Non-pigmented ciliary epithelial cell (primary cell): ENCODE measurements at places on chromosomes 3 and 15.

- no peak for DNase-seq
Measured at GRCh38 chr15:82306791-82307713, 42.2 kb downstream of the GOLGA6L10 start.

DNA sequence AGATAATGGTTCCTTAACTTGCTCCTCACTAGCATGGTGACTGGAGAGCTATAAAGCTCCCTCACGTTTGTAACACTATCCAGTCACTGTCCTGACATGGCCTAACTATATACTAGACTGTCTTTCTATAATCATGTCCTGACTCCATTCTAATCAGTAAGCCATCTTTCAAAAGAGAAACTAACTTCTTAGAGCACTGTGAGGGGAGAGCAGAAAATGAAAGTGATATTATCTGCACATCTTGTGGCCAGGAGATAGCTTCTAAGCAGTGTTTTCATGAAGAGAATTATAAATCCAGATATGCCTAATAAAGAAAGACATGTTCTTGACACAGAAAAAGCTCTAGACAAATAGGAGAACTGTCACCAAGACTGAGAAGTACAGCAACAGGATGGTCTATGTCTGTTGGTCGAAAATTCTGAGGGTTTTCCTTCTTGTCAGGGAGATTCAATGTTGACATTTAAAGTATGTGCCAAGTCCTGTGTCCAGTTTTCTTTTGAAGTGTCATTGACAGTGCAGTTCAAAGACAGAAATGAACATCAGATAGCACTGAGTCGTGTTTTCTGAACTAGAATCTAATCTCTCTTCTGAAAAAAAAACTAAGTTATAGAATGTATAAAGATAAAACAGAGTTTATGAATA is 230.6 kb upstream of the PEX5L start:
- no peak for DNase-seq

- no peak for DNase-seq
Measured at GRCh38 chr15:65032801-65033537, 3.5 kb upstream of the MTFMT start.

- DNase-seq, result no peak
Measured at GRCh38 chr3:12918231-12918630, 76.9 kb upstream of the RPL32 start.

DNA sequence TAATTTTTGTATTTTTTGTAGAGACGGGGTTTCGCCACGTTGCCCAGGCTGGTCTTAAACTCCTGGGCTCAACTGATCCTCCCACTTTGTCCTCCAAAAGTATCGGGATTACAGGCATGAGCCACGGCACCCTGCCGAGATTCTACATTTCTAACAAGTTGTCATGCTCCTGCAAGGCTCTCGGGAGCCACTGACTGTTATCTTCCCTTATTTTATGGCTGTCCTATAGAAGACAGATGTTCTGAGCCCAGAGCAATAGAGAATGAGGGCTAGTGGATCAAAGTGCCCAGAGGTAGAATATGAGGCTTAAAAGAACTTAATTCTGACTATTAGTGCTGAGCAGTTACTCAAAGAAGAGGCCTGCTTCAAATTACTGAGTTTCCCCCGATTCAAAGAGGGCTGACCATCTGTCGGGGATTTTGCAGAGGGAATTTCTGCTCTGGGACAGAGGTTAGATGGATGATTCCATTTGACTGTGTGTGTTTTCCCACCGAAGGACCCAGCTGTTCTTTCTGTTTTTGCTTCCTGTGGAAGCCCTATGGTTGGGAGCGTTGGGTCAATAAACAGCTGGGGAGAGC is 39.5 kb downstream of the ITPR1 start:
- DNase-seq, result no peak

GRCh38 chr3:170056710-170057454 is 19.1 kb downstream of the GPR160 start:
- DNase-seq, result no peak

DNA sequence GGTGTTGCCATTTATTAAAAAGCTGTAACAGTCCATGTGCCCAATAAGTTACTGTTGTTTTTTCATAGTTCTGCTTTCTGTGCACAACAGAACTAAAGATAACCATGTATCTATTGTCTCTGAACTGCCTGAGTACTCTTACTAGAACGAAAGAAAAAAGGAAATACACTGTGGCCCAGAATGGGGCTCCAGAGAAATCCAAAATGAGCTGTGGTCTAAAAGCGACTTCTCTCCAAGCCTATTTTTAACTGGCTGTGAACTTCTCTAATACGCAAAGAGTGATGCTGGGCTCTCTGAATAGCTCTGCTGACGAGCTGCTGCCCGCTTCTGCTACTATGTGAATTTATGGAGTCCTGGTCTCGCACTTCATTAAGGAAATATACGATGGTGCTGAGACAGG is 56.2 kb upstream of the LPP start:
- no peak for DNase-seq

GRCh38 chr15:57290187-57290586 is 86.1 kb upstream of the CGNL1 start:
- DNase-seq, result no peak

DNA sequence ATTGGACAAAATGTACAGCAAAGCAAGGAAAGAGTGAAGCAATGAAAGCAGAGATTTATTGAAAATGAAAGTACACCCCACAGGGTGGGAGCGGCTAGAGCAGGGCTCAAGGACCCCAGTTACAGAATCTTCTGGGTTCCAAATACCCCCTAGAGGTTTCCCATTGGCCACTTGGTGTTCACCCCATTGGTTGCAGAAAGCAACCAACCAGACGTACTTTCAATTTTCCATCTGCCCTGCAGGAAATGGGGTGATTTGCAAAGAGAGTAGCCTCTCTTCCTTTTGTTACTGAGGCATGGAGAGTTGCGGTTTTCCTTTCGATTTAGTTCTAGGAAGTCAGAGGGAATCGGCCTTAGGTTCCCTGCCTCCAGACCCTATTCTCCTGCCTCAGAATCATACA is 2.4 kb downstream of the PML start:
- DNase-seq, result no peak

DNA sequence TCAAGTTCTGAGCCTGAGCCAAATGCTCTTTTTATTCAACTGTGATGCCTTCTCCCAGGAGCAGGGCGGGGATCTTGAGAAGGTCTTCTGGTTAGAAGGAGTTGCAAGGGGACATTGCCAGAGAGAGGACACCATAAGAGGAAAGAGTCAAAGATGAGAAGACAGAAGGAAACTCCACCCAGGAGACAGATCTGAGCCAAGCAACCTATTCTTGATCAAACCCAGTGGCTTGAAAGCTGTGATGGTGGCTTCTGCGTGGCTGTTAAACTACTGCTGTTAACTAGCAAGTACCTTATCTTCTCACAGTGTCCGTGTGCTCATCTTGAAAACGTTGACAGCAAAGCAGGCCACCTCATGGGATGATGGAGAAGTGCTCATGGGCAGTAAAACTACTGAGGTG is 19.8 kb upstream of the AGBL1 start:
- no peak for DNase-seq

GRCh38 chr15:69749797-69750196 is 297.2 kb downstream of the RPLP1 start:
- no peak for DNase-seq

DNA sequence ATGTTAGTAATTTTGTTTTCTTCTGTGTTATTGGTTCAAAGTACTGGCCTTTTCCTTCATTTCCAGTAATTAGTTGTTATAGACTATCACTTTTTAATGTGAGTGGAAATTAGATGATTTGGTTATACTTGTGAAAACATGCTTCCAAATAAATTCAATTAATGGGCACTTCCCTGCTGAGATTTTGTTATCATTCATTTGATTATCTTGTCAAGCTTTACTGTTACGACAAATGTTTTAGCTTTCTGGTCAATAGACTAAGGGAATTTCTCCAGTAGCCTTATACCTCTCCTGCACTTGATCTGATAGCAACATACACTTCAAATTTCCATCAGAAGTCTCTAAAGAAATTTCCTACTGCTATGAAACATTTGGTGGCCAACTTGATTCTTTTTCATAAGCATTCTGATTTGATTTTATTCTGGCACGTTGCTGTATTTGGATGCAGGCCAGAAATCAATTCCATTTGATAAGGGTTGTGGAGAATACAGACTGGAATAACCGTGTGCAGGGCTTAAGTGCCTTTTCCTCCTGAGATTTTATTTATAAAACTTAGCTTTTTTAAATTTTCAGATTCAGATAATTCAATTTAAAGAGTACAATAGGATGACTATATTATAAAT is 573.8 kb upstream of the NAALADL2 start:
- no peak for DNase-seq

- DNase-seq, result no peak
Measured at GRCh38 chr3:135056733-135057310, 261.8 kb downstream of the EPHB1 start.

GRCh38 chr3:122392868-122393844 is 9.2 kb downstream of the FAM162A start:
- DNase-seq, result no peak

DNA sequence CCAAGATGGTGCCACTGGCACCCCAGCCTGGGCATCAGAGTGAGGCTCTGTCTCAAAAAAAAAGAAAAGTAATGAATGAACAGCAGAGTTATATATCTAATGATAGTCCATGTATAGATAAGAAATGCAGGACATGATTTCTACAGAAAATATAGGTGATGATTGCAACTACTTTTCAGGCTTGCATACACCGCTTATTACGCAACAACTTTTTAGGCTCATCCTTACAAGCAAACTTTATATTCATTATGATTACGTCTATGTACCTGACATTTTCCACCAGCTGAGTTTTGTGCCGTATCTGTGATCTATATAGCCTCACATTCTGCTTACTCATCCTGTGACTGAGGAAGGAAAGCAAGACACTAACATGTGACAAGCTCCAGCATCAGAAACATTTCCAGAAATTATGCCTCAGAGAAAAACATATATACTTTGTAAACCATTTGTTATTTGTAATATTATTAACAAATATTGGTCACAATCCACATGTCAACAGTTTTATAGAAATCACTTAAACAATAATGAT is 906.3 kb downstream of the ZPLD1 start:
- no peak for DNase-seq
